Retinal pigment epithelial cell (primary cell): ENCODE measurements at places on chromosomes 4 and X.

- no peak for DNase-seq
Observed at GRCh38 chr4:137106287-137106686, 426.0 kb downstream of the PCDH18 start.

GRCh38 chrX:10239611-10240064 is 82.9 kb downstream of the CLCN4 start:
- DNase-seq: no peak

- DNase-seq: no peak
Observed at GRCh38 chr4:83152746-83153145, 38.2 kb upstream of the PLAC8 start.

DNA sequence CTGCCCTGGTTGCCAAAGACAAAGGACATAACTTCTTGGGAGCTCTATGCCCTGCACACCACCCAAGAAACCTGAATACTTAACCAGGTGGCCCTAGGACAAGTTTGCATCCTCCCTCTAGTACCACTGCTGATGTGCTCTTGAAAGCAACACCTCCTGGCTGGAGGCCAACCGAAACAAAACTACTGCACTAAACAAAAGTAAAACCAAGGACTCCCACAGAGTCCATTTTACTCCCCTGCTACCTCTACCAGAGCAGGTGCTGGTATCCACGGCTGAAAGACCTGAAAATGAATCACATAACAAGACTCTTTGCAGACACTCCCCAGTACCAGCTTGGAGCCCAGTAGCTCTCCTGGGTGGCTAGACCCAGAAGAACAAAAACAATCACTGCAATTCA is 941.8 kb downstream of the RAPGEF2 start:
- DNase-seq: no peak
